ENCODE measurements at places on chromosomes 7 and 10. TPM values are rescaled to one million over a fixed set of nuclear protein-coding genes. Genes with fewer than 3 reads are reported as not detected.

The IDI2 gene
- total RNA-seq: not detected

The MYPN gene
- total RNA-seq: 0.14 TPM

The RELN gene
- 7.9 TPM for total RNA-seq

The GPER1 gene
- total RNA-seq: 2.0 TPM

The FFAR4 gene
- total RNA-seq: not detected

The SUN1 gene
- total RNA-seq: 178 TPM

The SH3PXD2A gene
- total RNA-seq: 6.3 TPM

The OR2F2 gene
- total RNA-seq: not detected

The COL17A1 gene
- 2.2 TPM for total RNA-seq

The HOGA1 gene
- total RNA-seq: 0.18 TPM

The HEPACAM2 gene
- total RNA-seq: 0.07 TPM

The GIMAP7 gene
- 72.0 TPM for total RNA-seq

The CNTNAP2 gene
- not detected for total RNA-seq

The RBP4 gene
- not detected for total RNA-seq

The USP6NL gene
- 19.2 TPM for total RNA-seq

The HMX2 gene
- not detected for total RNA-seq

The CACNB2 gene
- total RNA-seq: not detected

The FAM25C gene
- not detected for total RNA-seq

The RRP12 gene
- 21.6 TPM for total RNA-seq

The PRKCQ gene
- total RNA-seq: 0.33 TPM

The CDHR1 gene
- total RNA-seq: not detected

The RHOBTB1 gene
- total RNA-seq: 29.1 TPM

The GNAT3 gene
- total RNA-seq: not detected

The SYT15 gene
- total RNA-seq: 0.21 TPM

The POT1 gene
- total RNA-seq: 42.7 TPM

The CALHM2 gene
- total RNA-seq: 15.7 TPM

The NDUFA5 gene
- total RNA-seq: 38.8 TPM

The KIF11 gene
- total RNA-seq: 21.3 TPM

The AKR1C2 gene
- total RNA-seq: 2.5 TPM

The ZC3HAV1L gene
- 13.6 TPM for total RNA-seq

The CHAT gene
- total RNA-seq: not detected

The MUC3A gene
- not detected for total RNA-seq

The PON1 gene
- not detected for total RNA-seq

The C10orf67 gene
- not detected for total RNA-seq

The DYNC1I1 gene
- 3.9 TPM for total RNA-seq

The GNGT1 gene
- not detected for total RNA-seq

The FAM221A gene
- total RNA-seq: 8.4 TPM

The PWWP2B gene
- 10.9 TPM for total RNA-seq

The KCND2 gene
- total RNA-seq: not detected

The CTAGE4 gene
- 0.07 TPM for total RNA-seq

The BMPR1A gene
- 3.0 TPM for total RNA-seq

The ANKMY2 gene
- total RNA-seq: 15.8 TPM

The GPR37 gene
- 8.1 TPM for total RNA-seq

The NYAP1 gene
- total RNA-seq: 4.2 TPM

The CAMK2B gene
- 2.7 TPM for total RNA-seq
